ENCODE measurements at places on chromosomes 5 and 9.

- DNase-seq, result no peak
Measured at GRCh38 chr9:17555362-17556054, 23.4 kb upstream of the SH3GL2 start.

- no peak for DNase-seq
Measured at GRCh38 chr5:80318212-80318611, 1.6 kb upstream of the SPZ1 start.

GRCh38 chr9:974996-975739 is 1.3 kb upstream of the DMRT3 start:
- DNase-seq, result no peak

GRCh38 chr9:26833792-26834191 is 58.8 kb downstream of the CAAP1 start:
- no peak for DNase-seq

GRCh38 chr9:133855802-133856521 is 117.8 kb upstream of the SARDH start:
- no peak for DNase-seq

DNA sequence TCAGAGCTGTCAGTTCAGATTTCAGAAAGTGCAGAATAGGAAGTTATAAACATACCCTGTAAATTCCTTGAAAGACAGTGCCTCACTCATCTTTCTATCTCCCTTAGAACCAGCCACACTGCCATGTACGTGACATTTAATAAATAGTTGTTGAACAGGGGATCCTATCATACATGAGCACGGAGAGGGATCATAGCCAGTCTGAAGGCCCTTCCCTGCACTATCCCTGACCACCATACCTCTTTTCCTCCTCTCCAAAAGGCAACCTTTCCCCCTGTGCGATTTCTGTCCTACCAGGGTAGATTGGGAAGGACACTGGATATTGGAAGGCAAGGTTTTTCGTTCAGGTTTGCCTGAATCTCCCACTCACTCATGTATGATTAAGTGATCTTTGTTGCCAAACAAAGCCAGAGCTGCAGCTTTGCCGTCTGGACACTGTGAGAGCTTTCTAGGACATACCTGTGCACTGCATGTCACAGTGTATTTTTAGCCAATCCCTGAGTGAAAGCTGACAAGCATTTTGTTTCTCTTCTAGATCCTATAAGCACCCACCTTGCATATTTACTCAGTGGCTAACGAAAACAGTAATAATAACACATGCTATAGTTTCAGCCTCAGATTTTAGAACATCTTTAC is 986.5 kb upstream of the WWC1 start:
- DNase-seq, result no peak

DNA sequence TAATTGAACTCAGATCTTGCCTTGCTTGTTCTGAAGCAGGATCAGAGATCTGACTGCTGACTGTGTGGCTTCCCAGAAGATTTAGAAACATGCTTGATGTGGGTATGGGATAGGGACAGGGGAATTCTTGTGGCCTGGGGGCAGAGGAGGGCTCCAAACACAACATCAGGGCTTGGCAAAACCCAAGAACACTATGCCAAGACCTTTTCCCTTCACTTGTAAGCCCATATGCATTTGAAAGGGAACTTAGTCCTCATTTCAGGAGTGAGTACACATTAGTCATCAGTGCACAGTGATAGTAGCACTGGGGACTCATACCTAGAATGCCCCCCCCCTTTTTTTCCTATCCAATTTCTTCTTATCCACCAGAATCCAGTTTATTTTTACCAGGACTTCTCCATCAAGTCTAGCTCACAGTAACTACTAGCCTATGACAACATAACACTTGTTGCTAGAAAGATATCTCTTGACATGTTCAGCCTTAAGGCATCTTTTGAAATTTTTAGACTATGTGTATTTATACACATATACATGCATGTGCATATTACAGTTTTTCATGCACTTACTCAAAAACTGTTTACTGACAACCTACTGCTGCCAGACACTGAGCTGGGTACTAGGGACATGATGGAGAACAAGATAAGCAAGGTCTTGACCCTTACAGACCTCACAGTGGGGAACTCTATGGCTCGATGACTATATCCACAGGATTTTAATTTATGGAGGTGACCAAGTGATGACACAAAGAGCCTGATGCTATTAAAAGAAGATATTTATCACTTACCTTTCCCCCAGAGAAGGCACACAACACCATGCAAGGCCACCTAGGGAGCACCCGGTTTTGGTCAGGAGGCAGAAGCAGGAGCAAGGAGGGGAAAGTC is 158.3 kb upstream of the MAP3K1 start:
- DNase-seq, result no peak
